GM23248 (cell line): ENCODE measurements at places on chromosomes 11 and 22. TPM values are rescaled to one million over a fixed set of nuclear protein-coding genes. Genes with fewer than 3 reads are reported as not detected.
A peak's percentile ranks its signal among the peaks of the same experiment; 100 is the strongest.

DNA sequence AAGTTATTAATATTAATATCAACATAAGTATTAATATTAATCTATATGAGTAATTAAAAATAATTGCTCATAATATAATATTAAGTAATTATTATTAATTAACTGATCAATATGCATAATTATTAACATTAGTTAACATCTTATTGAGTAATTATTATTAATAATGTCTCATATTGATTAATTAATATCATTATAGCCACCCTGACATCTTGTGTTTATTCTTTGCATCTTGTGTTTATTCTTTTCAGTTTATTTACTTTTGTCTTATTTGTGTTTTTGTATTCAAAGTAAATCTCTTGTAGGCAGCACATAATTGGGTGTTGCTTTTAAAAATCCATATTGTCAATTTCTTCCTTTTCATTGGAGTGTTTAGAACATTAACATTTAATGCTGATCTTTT is 56.6 kb downstream of the MYEOV start:
- no peak for DNase-seq

DNA sequence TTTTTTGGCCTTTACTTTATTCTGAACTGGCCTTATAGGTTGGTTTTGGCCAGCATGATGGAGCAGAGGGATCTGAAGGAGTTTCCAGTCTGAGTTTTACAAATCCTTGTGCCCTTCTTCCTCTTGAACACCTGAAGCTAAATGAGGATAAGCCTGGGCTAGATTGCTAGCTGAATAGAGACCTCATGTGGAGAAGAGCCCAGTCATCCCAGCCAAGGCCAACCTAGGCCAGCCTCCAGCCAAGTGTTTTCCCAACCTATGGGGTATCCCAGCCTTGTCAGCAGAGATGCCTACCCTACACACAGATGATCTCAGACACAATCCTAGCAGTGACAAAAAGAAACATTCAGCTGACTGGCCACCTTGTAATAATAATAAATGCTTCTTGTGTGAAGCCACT is 966 bp upstream of the CASP12 start:
- DNase-seq = no peak

GRCh38 chr22:45526768-45527360 is 24.2 kb downstream of the FBLN1 start:
- DNase-seq = peak; percentile 81

DNA sequence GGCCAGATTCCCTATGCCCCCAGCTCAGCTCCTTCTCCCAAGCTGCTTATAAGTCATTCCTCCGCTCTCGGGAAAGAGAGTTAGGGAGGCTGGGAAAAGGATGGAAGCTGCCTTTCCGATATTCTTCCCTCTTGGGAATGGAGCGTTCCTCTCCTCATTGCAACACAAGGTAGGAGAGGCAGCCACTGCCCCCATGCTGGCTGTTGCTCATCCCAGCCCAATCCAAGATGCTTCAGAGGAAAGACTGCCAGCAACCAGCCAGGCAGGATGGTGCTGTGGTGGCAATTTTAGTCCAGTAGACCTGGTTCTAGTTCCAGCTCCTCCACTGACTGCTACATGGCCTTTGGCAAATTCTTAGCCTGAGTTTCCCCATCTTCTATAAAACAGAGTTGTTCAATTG is 13.7 kb upstream of the C11orf96 start:
- no peak for DNase-seq

DNA sequence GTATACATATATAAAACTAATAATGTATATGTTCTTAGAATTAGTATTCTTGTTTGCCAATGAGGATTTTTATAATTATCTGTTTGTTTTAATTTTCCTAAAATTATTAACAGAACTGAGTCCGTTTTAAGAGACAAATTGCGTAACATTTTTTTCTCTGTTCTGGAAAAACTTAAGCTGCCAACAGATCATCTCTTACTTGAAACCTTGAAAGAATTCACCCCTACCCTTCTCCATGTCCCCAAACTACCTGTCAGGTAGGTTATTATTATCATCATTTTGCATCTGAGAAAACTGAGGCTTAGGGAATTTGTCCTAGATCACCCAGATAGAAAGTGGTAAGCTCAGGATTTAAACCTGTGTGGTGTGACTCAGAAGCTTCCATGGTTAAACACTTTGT is 14.7 kb downstream of the SLC5A4 start:
- no peak for DNase-seq

DNA sequence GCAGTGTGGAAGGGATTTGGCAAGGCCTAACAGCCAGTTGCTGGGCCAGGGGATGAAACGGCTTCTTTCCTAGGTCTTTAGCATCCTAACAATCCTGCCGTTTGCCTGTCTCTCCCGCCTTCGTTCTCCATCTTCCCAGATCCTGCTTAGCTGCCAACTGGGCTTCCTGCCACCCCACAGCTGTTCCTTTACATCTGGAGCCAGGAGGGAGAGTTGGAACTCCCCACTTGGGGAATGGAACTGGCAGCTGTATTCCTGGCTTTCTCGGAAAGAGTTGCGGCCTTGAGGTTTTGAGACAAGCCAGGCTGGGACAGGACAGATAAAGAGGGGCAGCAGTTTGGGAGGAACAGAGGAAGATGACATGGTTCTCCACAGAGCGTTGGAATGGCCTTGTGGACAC is 59.6 kb downstream of the ST3GAL4 start:
- peak; percentile 48 for DNase-seq

DNA sequence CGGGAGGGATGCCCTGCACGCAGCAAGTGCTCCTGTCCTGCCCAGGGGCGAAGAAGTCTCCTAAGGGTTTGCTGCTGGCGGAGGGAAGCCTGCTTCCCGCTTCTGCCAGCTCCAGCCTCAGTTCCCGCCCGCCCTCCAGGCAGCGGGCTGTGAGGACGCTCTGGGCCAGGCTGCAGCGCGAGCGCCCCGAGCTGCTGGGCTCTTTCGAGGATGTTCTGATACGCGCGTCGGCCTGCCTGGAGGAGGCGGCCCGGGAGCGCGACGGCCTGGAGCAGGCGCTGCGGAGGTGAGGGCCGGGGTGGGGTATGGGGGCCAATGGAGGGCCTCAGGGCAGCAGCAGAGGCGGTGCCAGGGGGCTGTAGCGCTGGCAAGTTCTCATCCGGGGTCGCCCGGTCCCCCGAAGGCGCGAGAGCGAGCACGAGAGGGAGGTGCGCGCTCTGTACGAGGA is 2.2 kb downstream of the CRACR2B start:
- DNase-seq = peak; percentile 53

- DNase-seq = peak; percentile 92
Measured at GRCh38 chr22:33438273-33438672, 380.1 kb upstream of the SYN3 start.

DNA sequence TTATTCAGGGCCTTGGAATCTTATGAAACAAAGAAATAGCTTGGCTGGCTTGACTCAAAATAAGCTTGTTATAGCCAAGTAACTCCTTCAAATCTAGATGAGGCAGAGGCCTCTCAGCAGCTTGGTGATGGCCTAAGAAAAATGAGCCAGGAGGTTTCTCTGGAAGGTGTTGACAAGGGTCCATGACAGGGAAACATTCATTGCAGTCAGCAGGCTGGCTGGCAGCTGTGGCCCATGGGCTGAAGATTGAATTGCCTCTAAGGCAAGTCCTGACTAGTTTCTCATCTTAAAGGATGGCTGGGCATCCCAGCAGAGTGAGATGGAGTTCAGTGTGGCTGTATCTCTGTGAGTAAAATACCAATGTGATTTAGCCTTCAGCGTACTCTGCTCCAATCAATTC is 441.0 kb downstream of the NELL1 start:
- DNase-seq = no peak

DNA sequence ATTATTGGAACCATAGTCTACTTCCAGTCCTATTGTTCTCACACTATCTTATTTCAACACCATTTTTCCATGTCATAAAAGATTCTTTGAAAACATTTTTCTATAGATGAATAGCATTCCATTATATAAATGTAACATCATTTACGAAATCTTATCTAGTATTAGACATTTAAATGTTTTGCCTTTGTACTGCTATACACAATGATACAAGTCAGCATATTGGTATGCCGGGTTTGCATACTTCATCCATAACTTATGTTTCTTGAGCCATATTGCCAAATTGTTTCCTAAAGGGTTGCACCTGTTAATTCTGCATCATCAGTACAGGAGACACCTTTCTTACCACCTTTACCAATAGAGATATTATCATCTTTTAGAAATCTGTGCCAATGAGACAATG is 68.2 kb downstream of the SYT13 start:
- DNase-seq = peak; percentile 15

- no peak for DNase-seq
Measured at GRCh38 chr11:76728778-76729177, 54.4 kb upstream of the TSKU start.

GRCh38 chr11:10490398-10491241 is 35.6 kb downstream of the AMPD3 start:
- peak; percentile 97 for DNase-seq

DNA sequence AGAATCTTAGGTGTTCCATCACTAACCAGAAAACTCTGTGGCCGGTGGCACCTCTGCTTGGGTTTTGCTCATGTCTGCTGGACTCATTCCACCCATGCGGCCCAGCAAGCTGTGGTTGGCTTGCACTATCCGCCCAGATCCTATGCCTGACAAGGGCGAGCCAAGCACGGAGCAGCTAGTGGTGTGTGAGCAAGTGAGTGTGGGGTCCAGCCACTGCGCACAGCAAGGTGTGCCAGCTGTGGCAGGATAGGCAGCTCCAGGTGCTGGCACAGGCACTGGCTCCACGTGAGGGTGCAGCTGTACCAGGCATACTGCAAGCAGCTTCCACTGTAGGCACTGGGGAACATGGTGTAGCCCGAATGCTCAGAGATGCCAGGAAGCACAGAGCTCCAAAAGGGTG is 813.7 kb upstream of the CNTN5 start:
- no peak for DNase-seq

DNA sequence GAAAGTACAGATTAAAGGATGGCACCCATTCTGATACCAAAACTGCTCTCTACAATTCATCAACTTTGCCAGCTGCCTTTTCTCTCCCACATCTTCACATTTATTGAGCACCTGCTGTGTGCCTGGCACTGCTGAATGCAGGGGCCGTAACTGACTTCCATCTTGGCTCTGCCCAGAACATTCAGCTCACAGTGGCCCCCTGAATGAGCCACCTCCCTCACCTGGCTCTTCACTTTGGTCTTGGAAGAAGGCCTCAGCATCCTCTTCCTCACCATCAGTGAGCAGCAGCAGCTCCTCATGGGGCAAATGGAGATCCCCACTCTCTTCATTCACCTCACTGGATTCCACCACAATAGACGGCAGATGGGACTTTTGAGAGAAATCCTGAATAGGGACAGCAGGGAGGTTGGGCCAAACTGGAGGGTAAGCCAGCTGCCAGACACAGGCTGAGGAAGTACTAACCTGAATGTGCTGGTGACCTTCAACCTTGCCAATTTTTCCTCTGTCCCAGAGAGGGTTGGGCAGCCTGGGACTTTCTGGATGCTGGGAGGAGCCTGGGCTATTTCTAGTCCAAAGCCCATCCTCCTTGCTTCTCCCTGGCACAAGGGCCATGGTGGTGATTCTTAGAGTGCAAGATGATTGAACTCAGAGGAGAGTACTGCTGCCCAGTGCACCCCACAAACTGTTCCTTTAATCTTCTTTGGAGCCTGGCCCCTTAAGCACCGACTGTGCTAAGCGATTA is 1.9 kb upstream of the UQCC3 start:
- DNase-seq = peak; percentile 38

DNA sequence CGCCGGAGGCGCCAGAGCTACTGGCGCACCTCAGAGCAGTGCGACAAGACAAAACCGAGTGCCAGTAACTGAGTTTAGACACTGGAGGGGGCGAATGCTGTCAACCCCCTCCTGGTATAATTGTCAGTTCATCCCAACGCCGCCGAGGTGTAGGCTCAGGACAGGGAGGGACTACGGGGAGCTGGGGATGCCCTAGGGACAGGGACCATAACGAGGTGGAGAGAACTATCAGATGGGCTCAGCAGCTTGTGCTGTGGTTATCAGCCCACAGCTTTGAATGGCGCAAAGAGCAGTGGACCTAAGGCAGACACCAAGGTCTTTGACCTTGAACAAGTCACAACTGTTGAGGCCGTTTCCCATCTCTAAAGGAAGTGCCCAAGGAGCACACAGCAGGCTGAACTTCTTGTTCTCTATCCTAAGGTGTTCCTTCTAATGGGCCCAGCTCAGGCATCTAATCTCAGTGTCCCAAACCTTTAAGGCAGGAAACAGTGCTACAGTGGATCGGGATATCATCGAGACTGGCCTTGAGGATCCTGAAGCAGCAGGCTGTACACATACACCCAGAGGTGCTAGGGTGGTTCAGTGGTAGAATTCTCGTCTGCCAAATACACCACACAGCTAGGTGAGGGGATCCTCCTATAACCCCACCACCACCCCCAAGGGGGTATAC is 958 bp upstream of the TUT1 start:
- DNase-seq = no peak

DNA sequence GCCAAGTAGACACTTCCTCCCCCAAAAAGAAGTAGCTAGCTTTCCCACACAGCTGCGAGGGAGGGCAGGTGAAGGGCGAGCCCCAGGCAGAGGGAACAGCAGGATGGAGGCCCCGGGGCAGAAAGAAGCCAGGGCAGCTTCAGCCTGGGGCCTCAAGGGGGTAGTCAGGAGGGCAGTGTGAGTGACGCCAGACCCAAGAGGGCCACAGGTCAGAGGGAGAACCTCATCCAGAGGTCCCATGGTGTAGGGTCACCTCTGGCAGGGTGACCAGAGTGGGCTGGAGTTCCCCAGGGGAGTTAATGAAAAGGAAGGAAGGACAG is 9.2 kb downstream of the PRR5 start:
- DNase-seq = no peak

DNA sequence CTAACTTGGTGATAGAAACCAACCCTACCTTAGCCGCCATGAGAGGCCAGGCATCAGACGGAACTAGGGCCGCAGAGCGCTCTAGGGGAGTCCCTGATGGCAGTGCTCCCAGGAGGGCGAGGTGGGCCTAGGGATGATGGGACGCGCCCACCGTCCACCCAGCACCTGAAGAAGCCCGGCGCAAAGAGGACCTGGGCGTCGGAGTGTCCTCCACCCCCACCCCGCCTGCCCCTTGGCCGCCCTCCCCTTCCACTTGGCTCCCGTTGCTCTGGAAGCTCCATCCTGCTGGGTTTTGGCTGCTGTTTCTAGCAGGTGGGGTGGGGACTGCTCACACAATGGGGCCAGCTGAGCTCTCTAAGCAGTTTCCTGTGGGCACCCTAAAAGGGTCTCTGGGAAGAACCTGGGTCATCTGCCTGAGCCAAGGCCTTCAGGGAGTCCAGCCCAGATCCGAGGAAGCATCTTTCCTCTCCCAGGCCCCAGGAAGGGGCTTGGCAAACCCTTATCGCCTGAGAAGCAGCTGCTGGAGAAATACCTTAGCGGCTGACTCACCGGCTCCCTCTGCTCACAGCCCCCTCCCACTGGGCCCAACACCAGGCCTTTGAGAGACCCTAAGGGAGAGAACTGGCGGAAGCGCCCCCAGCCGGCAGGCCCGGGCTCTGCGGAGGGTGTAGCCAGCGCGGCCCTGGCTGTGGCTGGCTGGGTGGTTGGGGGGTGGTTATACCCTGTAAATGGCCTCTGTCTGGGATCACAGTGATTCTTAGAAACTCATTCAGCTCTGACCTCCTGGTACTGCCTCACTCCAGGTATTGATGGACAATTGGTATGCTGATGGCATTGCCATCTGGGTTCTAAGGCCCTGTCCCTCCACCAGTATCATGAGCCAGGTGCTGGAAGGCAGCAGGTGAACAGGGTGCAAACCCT is 19.3 kb downstream of the CREB3L1 start:
- DNase-seq = peak; percentile 83

The GRK3 gene
- 0.11 and 0.25 TPM in 2 replicates for total RNA-seq

The GRIK4 gene
- total RNA-seq = not detected in 2 replicates

The MEN1 gene
- total RNA-seq = 13.2 and 15.8 TPM in 2 replicates

The CD59 gene
- 1,166 and 1,314 TPM in 2 replicates for total RNA-seq

The PLEKHA7 gene
- total RNA-seq = 0.43 TPM in 1 of 2 replicates, not detected in the other
